Fibroblast of skin of back (primary cell): ENCODE measurements at places on chromosomes 7 and 10.
A peak's percentile ranks its signal among the peaks of the same experiment; 100 is the strongest.

- DNase-seq, result no peak
Observed at GRCh38 chr10:46329690-46330016, 42.9 kb downstream of the ANTXRL start.

GRCh38 chr7:7786595-7786994, 68.2 kb upstream of the RPA3 start:
- no peak for DNase-seq

DNA sequence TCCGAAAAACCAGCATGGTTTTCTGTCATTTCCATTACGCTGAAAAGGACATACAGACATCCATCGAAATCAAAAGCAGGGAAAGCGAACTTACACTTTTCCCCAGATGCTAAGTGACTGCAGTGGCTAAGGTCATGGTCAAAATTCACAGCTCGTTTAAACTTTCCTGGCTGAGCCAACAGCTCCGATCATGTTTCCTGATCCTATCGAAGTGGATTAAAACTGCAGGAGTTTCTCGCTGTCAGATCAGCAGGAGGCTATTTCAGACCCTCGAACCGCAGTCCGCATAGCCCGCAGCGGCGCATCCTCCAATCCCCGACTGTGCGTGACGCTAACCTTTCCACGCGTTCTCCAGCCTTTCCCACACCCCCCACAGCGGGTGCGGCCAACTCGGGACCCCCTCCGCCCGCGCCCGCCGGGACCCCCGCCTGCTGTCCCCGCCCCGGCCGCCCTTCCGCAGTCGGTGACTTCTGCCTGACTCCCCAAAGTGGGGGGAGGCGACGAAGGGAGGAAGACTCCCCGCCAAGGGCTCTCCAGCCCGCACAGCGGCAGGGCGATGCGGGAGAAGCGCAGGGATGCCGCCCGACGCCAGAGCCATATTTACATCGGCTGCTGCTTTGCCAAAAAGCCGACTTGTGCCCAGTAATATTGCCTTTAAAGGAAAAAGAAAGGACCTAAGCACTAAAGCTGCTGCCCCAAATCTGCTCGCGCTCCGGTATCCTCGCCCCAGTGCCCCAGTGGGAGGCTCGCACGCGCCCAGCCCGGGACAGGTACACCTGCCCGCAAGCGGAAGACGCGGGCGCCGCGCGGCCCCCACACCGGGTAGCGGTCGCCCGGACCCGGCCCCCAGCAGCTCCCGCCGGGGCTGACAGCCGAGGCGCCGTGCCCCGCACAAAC, 1.2 kb downstream of the PIP4K2A start:
- peak; percentile 27 for DNase-seq

- no peak for DNase-seq
Observed at GRCh38 chr10:103764296-103765088, 90.9 kb downstream of the SH3PXD2A start.

DNA sequence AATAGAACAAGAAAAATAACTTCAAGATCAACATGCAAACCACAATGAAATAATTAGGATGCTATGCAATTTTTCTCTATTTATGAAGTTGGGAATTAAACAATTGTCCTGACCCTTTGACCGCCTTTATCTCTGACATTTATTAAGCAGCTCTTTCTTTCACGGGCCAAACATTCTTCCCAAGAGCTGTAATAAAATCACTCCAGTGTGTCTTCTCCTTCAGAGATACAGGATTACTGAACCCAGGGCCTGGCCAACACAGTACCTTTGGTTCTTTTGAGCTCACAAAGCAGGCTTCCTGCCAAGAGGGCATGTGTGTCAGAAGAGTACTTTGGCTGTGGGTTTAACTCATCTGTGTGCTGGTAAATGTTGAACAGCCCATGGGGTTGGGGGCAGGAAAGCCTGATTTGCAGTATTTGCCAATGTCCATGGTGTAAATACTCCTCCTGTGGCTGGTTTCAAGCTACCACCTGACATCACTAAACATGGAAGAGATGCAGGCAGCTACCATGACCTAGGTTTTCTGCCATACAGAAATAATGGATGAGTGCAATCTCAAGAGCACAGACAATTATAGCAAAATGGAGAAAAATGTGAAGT, 121.7 kb downstream of the FANK1 start:
- peak; percentile 58 for DNase-seq

- DNase-seq, result no peak
Observed at GRCh38 chr10:46557319-46558121, 1.1 kb upstream of the GPRIN2 start.

- peak; percentile 44 for DNase-seq
Observed at GRCh38 chr10:74118804-74119203, 31.8 kb downstream of the AP3M1 start.

DNA sequence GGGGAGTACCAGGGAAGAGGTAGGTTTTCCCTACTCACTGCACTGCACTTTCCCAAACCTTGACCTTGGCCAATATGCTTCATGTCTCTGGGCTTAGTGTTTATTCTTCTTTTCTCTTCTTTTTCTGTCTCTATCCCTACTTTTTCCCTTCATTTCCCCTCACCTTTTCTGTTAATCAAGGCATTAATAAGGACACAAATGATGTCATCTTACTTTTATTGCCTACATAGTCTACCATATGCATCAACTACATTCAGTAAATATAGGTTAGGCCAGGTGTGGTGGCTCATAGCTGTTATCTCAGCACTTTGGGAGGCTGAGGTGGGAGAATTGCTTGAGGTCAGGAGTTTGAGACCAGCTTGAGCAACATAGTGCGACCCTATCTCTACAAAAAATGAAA, 13.0 kb upstream of the ZNF503 start:
- no peak for DNase-seq

DNA sequence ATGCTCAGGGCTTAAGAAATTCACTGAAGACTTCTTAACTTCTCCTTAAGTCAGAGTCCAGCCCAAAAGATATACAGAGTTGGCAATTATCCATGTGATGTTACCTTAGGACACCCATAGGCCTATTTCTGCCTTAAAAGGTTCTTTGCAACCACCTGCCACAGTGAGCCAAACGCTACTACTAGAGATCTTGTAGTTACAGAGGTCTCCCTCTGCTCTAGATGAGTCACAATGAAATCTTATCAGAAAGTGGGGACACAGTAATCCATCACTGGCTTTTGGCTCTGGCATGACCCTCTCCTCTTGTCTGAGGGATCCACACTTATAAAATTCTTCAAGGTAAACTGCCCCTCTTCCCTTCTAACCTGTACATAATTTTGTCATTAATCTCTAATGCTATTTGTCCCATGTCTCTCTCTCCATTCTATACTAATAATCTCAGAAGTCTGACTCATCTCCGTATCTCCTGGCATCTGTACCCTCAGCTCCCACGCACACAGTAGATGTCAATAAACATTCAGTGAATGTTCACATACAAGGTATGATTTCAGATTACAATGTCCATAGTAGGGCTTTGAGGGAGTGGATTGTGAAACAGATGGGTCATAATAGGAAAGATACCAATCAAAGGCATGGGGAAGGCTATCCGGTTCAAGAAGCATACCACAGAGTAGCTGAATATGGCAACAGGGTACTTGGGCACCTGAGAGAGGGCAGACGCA, 112.1 kb downstream of the SGMS1 start:
- peak; percentile 9 for DNase-seq

DNA sequence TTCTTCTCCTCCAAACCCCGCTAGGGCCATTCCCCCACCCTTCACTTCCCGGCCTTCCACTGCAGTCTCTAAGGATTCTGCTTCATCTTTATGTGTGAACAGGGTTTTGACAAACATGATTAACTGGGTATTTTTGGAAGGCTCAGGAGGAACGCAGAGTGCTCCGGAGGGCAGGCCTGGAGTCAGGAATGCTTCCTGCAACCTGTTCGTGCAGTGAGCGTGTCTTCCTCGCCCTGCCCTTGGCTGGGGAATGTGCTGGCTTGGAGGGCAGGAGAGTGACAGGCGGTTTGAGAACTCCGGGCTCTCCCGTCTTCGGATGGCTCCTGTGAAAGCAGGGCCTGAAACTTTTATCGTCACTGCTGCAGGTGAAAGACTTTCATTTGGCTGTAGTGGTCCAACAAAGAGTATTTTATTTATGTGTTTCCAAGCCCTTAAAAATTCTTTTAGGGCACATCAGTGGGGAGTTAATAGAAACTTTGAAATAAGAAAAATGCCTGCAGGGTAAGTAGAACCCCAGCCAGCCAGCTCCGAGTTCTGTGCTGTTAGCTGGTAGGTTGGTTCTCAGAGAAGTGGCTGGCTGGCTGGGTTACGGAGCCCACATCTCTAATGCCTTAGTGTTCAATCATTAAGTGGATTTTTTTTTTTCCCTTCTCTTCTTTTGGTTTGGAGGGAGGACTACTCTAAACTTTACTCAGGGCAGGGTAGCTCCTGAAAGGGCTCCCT, 51.0 kb downstream of the TCF7L2 start:
- DNase-seq, result no peak

DNA sequence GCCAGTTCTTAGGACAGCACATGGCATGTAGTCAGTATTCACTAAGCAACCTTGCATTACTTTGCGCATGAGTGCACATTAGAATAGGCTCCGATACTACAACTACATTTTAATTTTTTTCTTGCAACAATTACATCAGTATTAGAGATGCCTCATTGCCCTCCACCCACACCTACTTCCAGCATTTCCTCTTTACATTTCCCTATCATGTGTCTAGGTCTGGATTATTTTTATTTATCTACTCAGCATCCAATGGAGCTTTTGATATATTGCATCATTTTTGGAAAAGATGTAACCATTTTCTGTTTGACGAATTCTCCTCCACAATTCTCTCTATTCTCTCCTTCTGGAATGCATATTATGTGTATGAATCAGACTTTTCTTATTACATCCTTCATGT, 258.2 kb upstream of the GLI3 start:
- peak; percentile 52 for DNase-seq

- peak; percentile 78 for DNase-seq
Observed at GRCh38 chr7:25624051-25624450, 395.8 kb upstream of the NPVF start.

DNA sequence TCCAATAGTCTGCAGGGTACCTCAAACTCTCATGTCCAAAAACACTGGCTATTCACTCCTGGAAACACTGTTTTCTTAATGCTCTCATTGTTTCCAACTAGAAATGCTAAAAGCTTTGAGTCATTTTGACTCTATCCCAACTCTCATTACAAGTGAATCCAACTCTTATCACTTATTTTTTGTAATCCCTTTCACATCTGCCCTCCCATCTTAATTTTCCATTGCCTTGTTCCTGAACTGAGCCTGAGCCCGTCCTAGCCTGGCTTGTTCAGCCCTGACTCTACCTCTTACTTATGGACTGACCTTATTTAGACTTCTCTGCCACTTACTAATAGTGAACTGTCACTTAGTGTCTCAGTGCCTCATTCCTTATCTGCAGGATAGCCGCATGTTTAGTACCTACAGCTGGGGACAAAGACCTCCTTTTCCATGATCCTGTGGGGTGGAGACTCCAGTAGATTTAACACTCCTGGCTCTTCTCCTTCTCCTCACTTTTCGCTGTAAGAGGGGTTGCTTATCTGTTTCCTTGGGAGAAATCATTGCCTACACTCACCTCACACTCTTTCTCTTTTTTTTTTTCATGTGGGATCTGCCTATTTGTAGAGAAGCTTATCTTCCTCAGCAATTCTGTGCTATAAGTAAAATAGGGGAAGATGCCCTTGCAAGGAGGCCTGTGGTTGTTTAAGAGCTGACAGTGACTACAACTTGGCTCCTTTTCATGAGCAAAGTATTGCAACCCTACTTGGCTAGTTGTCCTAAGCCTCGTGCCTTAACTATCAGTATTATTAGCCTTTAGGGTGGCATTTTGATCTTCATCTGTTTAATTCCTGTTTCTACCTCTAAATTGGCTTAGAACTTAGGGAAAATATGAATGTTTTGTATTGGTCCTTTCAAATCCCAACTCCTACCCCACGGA, 56.4 kb downstream of the SLC16A12 start:
- peak; percentile 59 for DNase-seq

GRCh38 chr7:45682836-45683555, 108.8 kb downstream of the ADCY1 start:
- peak; percentile 8 for DNase-seq

DNA sequence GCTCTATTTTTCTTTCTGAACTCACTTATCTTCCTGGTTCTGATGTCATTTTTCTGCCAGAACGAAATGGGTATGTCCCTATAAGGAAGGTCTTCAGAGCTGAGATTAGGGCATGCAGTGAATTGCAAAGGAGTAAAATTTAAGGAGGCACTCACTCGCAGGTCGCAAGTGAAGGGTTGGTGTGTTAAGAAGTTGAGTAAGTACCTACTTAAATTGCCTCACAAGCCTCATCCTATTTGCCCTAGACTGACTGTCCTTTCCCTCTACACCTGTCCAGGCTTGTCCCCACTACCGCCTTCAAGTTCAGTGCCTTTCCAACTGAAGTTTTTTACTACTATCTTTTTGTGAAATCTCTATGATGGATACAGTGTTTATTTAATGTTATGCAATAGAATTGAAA, 191.5 kb downstream of the AHR start:
- DNase-seq, result no peak

- DNase-seq, result no peak
Observed at GRCh38 chr10:68334672-68335467, 2.1 kb upstream of the PBLD start.

GRCh38 chr10:75040576-75040975, 70.9 kb upstream of the SAMD8 start:
- DNase-seq, result no peak

DNA sequence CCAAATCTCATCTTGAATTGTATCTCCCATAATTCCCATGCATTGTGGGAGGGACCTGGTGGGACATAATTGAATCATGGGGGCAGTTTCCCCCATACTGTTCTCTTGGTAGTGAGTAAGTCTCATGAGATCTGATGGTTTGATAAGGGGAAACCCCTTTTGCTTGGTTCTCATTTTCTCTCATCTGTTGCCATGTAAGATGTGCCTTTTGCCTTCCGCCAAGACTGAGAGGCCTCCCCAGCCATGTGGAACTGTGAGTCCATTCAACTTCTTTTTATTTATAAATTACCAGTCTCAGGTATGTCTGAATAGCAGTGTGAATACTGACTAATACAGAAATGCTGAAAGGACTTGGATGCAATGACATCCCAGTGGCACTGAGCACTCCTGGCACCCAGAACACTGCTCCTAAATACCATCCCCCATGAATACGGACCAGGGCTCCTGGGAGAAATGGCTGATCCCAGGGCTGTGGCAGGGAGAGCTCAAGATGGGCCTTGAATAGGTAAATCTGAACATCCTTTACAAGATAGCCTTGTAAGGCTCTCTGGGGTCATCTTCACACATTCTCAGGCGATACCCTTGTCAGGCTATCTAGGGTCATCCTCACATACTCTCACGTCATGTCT, 19.4 kb downstream of the ZFAND2A start:
- DNase-seq, result no peak

GRCh38 chr10:76459016-76459730, 1027.7 kb downstream of the LRMDA start:
- DNase-seq, result no peak

DNA sequence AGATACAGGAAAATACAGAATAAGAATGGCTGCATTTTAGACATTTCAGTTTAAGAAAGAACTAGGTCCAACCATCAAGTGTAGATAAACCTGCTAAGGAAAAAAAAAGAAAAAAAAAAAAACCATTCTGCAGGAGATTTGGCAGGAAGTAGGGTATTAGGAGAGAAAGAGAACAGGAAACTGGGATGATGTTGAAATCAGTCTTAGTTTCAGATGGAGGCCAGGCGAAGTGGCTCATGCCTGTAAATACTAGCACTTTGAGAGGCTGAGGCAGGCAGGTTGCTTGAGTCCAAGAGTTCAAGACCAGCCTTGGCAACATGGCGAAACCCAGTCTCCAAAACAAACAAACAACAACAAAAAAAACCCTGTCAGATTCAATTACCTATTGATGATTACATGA, 120.2 kb downstream of the RAB11FIP2 start:
- no peak for DNase-seq

- DNase-seq, result no peak
Observed at GRCh38 chr7:151374726-151375125, 33.1 kb downstream of the NUB1 start.
